Coronary artery (tissue), 2 donors: ENCODE measurements at places on chromosomes 11 and 22.

- DNase-seq, result no peak
These were observed 12.1 kb downstream of the CECR2 start for GRCh38 chr22:17381192-17381913.

GRCh38 chr11:6633422-6634408, 14.5 kb upstream of the TPP1 start:
- DNase-seq, result no peak

GRCh38 chr11:61380884-61381283, 11.5 kb upstream of the TMEM216 start:
- DNase-seq, result no peak

GRCh38 chr22:25566898-25567235, 2.4 kb downstream of the GRK3 start:
- no peak for DNase-seq

- no peak for DNase-seq
These were observed 9.7 kb downstream of the FXYD2 start for GRCh38 chr11:117814766-117815261.

- DNase-seq, result no peak
These were observed 812.2 kb downstream of the LRRC4C start for GRCh38 chr11:40647295-40647694.

- no peak for DNase-seq
These were observed 19.8 kb downstream of the LRP4 start for GRCh38 chr11:46898396-46899095.

DNA sequence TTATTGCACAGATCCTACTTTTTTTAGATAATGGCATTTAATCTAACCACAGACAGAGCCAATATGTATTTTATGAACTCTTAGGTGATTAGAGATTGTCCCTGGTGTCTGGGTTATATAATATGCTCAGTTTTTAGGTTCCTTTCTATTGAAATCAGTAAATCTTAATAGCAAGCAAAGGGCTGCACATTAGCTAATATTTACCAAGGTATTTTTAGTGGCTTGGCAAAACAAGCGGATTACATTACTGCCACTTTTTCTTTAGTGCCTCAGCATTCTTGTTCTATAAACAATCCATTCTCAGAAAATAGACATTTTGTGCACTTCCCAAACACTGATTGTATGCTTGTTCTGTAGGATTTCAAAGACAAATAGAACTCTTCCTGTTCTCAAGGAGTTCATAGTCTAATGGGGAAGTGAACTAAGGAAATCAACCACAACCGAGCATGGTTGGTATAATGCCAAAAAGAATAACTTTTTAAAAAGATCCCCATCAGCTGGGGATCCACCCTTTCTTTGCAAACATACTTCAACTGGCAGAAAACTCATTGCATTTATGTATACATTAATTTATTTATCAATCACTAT, 23.8 kb downstream of the KCNJ1 start:
- no peak for DNase-seq

GRCh38 chr11:70841264-70841663, 411.1 kb downstream of the SHANK2 start:
- DNase-seq, result no peak

DNA sequence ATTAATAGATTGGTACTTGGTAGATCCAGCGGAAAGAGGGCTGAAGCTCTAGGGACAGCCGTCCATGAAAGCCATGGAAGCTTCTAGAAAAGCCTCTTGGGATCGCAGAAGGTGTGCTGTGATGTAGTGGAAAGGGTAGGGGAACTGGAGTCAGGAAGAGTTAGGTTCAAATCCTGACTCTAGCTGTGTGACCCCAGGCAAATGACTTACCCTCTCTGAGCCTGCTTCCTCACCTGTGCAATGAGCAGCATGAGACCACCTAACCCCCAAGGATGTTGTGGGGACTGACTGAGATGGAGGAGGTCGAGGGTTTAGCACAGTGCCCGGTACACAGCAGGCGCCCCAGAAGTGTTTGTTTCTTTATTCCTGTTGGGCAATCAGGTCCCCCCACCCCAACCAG, 2.2 kb downstream of the EML3 start:
- no peak for DNase-seq
